CD4-positive, alpha-beta T cell treated with Interferon gamma for 1 hour (primary cell): ENCODE measurements at places on chromosomes 11 and 22.

- no peak for DNase-seq
Observed at GRCh38 chr11:2934611-2935239, 5.5 kb upstream of the PHLDA2 start.

- DNase-seq, result no peak
Observed at GRCh38 chr22:29427176-29427760, 11.1 kb upstream of the RFPL1 start.

DNA sequence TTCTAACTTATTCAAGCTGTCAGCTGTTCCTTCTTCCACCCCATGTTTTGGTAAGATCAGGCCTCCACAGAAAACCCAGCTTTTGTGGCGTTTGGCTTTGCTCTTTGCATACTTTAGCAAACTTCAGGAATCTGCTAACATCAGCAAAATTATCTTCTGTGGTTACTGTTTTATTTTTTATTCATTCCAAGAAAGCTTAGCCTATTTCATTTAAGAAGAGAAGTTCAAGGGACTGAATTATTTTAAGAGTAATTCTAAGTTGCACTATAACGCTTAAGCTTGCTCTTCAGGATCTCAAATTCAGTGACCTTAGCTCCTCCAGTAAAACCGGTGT lies 1.1 kb downstream of the JHY start:
- no peak for DNase-seq

DNA sequence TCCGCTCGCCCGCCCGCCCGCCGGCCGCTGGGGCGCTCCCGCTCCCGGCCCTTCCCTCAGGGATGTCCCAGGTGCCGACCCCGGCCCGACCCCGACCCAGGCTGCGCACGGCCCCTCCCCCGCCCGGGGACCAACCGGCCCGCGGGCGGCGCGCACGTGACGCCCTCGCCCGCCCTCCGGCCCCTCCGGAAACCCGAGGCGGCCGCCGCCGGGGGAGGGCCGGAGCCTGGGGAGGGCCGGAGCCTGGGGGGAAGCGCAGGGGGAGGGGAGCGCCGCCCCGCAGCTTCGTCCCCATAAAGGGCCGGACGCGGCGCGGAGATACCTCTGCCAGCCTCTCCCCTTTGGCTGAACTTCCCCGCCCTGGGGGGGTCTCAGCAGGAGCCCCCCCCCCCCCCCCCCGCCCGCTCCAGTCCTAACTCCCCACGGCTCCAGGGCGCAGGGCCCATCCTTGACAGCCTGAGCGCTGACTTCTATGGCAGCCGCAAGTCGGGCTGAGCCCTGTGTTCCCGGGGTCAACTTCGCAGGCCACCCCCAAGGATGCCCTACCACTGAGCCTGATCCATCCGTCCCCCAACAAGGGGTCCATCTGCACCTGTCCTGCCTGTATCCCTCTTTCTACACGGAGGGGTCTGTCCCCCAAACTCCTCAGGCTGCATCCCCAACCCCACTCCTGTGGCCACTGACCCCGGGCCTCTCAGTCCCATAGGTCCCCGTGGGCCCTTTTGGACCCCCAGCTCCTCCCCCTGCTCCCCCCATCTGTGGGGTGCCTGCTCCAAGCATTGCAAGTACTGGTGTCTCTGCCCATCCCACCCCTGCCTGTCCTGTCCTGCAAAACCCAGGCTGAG lies at the start of gene MAPK12:
TSS of gene MAPK12 (minus strand) at position 69 of the 845 bp plus-strand sequence. CDS start 174 bp downstream, outside the sequence.
- no peak for DNase-seq

DNA sequence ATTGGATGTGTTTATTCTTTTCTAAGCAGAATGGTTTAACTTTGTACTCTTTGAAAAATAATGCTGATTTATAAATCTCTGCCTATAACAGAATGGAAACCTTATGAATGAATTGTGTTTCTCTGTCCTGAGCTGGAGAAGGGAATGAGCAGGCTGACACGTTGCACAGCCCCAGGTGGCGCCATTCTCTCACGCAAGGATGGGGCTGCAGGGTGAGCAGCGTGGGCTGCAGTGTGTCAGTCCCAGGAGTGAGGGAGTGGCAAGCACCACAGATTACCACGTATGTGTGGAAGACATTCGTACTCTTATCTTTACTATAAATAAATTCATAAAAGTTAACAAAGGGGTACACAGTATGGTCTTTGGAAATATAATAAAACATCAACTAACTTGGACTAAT lies 33.4 kb downstream of the FDX1 start:
- DNase-seq, result peak; percentile 15

GRCh38 chr11:1280116-1281035 lies 29.1 kb downstream of the TOLLIP start:
- no peak for DNase-seq

GRCh38 chr11:95751515-95751914 lies 38.1 kb downstream of the FAM76B start:
- no peak for DNase-seq

DNA sequence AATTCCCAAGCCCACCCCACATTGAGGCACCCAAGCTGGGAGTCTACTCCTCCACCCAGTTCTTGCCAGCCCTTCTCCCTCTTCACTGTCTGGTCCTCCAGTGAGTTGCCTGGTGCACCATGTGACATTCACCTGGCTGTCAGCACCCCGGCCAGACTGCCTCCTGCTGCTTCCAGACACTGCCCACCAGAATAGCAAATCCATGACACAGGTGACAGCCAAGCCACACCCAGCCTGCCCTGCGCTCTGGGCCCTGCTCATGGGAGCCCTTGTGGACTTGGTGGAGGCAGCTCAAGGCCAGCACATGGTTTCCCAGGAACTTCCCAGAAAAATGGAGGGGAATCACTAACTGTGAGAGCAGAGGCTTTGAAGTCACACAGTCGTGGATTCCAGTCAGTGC lies 96.3 kb upstream of the CSNK2A3 start:
- DNase-seq, result no peak

DNA sequence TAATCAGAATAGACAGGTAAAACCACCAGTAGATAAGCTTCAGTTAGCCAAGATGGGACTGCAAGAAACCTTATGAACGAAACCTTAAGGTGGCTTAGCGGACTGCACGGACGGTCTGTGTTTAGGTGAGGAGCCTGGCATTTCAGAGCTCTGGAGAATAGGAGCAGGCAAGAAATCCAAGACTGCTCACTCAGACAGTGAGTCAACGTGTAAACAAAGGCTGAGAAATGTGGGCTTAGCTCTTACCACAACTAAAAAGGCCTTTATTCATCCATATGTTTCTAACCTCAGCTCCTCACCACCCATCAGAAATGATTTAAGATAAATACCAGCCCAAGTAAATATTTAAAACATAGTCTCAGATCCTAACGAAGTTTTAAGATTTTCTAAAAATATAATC lies 657.7 kb downstream of the OPCML start:
- DNase-seq, result no peak

DNA sequence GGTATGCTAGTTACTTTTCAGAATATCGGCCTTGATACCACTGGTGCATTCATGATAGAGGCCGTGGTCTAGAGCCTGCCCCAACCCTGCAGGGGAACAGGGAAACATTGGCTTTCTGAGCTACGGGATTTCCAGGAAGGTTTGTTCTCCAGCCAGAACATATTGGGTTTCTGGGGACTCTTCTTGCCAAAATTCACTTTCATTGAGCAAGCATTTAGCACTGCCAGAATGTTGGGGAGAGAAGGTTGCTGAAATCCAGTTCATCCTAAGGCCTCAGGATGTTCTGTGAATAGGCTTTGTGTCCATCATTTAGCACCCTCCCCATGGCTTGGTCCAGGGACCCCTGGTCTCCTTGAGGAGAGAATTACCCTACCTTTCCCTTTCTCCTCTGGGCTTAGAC lies 36.7 kb downstream of the DRG1 start:
- no peak for DNase-seq

DNA sequence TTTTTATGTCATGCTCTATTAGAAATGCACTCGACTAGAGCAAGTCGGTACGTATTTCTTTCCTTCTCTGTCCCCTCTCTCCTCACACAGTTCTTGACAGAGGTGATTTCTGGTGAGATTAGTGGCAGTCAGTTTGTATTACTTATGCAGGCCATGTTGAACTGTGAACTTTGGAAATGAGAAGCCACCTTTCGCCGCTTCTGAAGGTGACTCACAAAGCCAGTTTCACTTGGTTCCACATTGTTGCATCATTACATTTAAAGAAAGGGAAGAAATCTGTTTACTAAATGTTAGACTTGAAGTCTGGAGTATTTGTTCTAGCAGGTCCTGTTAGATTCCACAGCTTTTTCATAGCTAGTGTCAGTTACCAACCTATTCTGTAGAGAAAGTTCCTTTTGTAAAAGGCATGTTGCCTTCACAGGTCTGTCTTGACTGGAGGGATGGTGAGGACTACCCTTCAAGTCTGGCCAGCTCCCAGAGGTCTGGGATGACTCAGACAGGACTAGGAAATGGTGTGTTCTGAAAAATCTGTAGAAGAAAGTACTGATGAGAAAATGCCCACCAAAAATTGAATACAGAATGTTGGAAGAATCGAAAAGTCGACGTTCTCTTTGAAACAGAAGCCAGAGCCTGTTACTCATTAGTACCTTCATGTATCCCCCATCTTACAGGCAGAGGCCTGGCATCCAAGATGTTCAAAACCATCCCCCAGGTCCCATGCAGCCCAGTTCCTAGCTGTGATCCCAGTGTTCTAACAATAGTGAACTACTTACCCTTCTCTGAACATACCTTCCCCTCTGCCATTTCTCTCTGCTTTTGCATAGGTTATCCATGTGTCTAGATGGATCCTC lies 181.4 kb downstream of the DBX1 start:
- no peak for DNase-seq

DNA sequence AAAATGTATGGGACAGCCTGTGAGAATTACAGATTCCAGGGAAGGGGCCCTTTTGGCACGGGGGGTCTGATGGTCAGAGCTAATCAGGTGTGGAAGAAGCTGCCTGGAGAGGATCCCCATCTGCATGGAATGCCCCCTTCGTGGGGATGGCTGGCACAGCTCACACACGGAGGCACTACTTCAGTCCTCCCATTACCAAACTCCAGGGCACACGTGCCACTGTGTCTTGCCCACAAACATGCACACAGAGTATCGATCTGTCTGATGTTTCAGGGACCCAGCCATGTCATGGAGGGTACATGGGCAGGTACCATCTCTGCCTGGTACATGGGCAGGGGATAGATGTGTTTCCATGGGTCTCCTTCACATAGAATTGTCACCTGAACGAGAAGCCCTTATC lies 14.7 kb downstream of the KCNQ1OT1 start:
- DNase-seq, result no peak

DNA sequence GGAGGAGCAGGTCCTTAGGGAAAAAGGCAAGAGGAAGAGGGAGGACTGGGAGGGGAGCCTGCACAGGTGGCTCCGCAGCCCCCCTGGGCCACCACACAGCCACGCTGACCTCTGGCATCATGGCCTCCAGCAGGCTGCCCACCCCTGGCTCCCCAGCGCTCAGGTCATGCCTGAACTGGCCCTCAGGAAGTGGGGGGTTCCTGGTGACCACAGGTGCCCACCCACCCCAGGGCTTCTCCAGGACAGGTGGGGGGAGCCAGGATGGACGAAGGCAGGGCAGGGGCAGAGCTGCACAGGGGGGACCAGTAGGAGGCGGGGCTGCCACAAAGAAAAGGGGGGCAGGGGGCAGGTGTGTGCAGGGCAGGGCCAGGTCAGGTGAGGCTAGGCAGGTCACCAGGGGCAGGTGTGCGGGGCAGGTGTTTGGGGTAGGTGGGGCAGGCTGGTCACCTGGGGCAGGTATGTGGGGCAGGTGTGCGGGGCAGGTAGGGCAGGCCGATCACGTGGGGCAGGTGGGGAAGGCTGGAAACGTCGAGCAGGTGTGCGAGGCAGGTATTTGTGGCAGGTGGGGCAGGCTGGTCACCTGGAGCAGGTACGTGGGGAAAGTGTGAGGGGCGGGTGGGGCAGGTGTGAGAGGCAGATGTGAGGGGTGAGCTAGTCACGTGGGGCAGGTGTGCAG lies 997 bp downstream of the DEAF1 start:
- no peak for DNase-seq

DNA sequence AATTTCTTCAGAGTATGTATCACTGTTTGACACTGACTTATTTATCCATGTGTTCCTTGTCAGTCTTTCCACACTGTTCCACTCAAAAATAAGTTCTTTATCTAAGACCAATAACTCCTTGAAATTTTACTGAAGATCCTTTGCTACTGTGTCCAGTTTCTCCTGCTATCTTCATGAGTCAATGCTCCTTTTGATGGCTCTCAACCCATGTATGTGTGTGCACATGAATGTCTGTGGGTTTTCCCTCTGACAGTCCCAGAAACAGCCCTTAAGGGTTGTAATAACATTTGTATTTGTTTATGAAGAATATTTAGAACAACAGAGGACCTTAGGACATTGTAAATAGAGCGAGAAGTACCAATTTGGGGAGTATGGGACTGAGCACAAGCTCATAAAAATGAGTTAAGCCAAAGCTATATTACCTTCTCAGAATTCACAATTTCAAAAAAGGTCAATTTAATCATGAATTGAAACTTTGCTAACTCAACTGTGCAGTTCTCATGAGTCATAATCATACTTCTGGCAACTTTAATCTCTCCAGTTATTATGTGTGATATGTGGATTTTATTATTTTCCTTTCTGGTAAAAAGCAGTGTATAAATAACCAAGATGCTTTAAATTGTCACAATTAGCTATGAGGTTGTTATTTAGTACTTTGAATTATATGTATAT lies 533.6 kb downstream of the CNTN5 start:
- no peak for DNase-seq

- DNase-seq, result no peak
Observed at GRCh38 chr11:57641011-57641807, 8.5 kb downstream of the YPEL4 start.

DNA sequence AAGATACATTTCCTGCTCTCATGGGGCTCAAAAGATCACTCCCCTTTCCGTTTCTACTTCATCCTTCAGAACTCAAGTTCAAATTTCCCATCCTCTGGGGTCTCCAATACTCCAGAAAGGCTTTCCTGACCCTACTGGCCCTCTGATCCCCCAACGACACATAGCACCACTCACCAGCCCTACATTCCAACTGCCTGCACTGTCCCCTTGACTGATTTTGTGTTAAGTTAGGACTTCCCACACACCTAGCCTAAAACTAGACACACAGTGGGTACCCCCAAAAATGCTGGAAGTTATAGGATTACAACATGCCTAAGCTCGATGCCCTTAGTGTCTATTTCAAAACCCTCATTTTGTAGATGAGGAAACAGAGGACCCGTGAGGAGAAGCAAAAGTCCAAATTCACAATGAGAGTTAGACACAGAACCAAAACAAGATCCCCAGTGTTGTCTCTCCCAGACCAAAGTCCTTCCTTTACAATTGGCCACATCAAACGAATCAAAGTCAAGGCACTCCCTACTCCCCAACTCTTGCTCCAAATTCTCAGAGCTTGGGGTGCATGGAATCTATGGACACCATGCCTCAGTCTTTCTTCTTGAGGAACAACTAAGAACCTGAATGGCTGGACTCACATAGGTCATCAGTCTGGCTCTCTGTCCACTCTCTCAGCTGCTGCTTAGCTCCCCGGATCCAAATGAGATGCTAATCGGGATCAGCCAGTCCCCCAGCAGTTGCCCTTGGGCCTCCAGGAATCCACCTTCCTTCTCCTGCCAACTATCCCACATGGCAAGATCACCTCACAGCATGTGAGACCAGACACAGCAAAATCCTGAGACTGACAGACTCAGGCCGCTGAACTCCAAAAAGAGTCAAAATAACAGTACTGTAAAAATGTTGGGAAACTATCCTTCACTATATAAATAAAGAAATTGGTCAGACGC lies 1.7 kb downstream of the CLPB start:
- no peak for DNase-seq
